ENCODE measurements at places on chromosomes 12 and 14.

DNA sequence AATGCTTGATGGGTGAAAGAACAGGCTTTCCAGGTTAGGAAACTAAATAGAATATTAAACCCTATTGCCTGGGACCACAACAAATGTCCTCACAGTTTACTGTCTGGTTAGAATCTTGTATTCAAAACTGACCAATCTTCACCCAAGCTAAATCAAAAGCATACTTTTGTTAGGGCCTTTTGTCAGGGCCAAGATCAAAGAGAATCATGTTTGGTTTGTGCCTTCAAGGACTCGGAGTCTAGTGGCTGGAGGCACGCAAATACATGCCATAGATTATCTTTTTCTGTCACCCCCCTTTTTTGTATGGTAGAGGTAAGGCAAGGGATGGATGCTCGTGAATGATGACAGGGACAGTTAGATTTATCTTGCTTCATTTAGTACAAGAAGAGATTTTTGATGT is 51.1 kb upstream of the AKAP6 start:
- no peak for DNase-seq

GRCh38 chr14:89391556-89391955 is 25.5 kb downstream of the FOXN3 start:
- DNase-seq: no peak

DNA sequence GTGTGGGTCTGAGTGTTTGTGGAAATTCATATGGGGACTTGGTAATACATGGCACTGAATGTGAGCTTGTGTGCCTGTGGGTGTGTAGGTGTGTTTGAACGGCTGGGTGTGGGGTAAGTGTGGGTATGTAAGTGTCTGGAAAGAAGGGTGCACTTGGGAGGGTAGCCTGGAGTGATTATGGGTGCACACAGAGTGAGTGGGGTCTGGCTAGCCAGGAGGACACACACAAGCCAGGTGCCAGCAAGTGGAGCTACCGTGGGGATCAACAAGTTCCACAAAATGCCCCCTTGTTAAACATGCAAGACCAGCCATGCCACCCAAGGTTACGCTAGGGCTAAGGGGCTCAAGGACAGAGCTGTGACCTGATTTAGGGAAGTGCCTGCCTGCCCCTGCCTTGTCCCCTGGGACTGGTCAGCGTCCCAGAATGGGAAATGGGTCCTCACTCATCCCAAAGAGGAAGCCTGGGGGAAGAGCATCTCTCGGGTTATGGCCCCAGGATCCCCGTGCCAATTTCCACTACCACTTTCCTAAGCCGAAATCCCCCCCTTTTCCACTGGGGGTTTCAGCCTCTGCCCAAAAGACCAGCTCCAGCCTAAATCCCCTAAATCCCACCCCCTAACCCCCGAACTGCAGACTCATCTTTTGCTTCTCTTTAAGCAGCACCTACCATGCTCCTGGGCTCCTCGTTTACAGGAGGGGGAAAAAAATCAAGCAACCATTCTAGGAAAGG is 118.6 kb downstream of the DICER1 start:
- no peak for DNase-seq

GRCh38 chr14:69845787-69846186 is 33.4 kb upstream of the SMOC1 start:
- no peak for DNase-seq

DNA sequence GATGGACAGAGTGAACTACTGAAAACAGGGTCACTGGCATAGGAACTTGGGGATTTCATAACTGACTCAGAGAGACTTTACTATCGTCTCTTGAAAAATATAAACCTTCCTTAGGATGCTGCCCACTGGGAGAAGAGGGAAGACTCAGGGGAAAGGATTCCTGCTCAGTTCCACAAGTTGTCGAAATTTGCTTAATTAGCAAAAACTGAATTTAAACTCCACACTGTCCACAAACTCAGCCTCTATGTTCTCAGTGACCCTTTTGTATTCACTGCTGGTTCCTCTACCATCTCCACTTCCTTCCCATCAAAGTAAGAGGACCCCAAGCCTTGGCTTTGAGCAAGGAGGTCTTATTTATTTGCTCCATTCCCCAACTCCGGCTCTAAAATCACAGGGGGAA is 7.2 kb upstream of the MYL6B start:
- no peak for DNase-seq

DNA sequence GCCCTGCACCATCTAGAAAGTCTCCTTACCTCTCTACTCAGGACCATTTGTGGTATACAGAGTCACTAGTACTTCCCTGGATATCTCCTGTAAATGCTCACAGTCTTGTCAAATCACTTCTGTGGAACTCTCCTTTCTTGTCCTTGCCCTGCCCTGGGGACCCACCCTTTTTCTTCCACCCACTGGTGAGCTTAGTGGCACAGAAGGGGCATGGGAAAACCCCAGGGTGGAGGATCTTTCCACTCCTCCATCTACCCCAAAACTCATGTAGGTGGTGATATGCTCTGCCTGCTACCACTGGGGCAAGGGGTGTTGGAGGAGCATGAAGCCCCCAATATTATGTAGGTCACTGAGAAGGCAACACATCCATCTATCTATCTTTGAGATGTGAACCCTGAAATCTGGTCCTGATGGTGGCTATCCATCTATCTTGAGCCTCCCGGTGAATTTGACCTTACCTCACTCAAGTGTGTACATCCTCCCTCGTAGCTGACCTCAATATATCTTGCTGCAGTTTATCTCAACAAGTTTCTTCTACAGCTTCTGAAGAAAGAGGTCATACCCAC is 943 bp downstream of the TESPA1 start:
- DNase-seq: no peak

Data from CD8-positive, alpha-beta memory T cell (primary cell).